ENCODE measurements at places on chromosomes 4 and X.
A peak's percentile ranks its signal among the peaks of the same experiment; 100 is the strongest.

DNA sequence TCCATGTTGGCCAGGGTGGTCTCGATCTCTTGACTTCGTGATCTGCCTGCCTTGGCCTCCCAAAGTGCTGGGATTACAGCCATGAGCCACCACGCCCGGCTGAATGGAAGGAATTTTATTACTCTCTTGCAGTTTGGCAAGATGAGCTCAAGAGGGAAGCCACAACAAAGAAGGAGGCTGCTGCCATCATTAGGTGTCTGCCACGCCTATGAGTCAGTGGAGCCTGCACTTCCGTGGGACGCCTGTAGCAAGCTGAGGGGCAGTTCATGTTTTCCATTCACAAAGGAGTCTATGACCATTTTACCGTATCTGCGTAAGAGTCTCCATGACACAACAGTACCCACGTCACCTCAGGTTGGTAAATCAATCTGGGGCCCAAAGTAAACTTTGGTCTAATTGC lies 51.2 kb upstream of the CHRNA9 start:
- no peak for DNase-seq

GRCh38 chr4:77002321-77003107 lies 53.0 kb downstream of the SEPTIN11 start:
- no peak for DNase-seq

GRCh38 chr4:170259631-170260153 lies 169.9 kb upstream of the AADAT start:
- DNase-seq, result peak; percentile 95

- DNase-seq, result no peak
Observed at GRCh38 chrX:130343411-130343810, 3.7 kb downstream of the SLC25A14 start.

- no peak for DNase-seq
Observed at GRCh38 chr4:15526924-15527592, 57.4 kb downstream of the CC2D2A start.

DNA sequence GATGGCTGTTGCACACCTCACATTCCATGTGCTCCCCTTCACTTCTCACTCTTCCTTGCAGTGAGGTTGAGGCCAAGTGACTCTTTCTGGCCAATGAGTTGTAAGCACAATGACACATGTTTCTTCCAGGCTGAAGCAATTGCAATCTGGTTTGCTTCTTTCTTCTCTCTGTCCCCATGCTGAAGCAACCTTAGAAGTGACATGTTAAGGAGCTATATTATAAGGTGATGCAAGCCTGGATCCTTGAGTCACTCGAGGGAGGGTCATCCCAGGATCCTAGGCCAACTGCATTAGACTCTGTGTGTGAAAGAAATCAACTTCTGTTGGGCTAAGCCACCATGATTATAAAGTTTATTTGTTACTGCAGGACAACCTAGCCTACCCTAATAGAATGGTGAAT lies 45.5 kb upstream of the HS3ST1 start:
- DNase-seq, result no peak

All from left renal cortex interstitium (tissue), 4 donors.